Activated CD4-positive, alpha-beta T cell treated with anti-CD3 and anti-CD28 coated beads for 4 hours (primary cell): ENCODE measurements at places on chromosomes 11 and 22.

DNA sequence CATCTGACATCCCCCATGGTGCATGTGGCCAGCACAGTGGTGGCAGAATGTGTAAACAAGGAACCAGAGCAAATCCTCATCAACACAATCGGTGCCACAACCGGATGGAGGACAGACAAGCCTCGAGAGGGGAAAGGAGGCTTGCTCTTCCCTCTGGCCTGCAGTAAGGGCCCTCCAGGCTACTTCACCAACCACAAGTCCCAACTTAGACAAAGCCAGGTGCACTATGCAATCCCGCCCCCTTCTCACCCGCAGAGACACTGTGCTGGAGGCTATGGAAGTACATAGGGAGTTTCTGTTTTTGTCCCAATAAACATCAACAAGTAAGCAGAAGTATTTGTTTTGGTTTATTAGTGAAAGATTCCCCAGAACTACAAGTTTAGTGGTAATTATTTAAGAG, 54.3 kb downstream of the SPATA19 start:
- no peak for DNase-seq

- no peak for DNase-seq
Observed at GRCh38 chr11:11456866-11457265, 103.8 kb upstream of the CSNK2A3 start.

DNA sequence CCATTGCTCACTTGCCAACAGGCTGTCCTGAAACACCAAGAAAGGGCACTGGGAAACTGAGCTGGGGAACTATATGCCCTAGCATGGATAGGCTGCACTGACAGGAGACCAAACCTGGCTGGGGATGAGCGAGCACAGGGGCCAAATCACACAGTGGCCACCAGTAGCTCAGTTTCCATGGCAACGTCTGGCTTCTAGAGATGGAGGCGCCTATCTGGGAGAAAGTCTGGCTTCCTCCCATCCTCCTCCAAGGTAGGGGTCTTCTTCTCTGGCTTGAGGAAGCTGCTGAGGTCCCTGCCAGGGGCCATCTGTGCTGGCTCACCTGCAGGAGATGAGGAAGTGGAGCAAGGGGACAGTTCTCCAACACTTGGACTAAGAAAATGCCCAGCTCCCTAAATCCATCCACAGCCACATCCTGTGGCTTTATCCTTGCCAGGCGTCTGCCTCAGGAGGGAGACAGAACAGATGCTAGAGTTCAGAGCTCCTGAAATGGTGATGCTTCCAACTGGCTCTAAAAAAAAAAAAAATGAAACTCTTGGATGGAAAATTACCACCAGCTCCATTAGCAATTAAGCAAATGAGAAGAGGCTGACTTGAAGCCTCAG, 48.3 kb downstream of the SYT13 start:
- DNase-seq = no peak

DNA sequence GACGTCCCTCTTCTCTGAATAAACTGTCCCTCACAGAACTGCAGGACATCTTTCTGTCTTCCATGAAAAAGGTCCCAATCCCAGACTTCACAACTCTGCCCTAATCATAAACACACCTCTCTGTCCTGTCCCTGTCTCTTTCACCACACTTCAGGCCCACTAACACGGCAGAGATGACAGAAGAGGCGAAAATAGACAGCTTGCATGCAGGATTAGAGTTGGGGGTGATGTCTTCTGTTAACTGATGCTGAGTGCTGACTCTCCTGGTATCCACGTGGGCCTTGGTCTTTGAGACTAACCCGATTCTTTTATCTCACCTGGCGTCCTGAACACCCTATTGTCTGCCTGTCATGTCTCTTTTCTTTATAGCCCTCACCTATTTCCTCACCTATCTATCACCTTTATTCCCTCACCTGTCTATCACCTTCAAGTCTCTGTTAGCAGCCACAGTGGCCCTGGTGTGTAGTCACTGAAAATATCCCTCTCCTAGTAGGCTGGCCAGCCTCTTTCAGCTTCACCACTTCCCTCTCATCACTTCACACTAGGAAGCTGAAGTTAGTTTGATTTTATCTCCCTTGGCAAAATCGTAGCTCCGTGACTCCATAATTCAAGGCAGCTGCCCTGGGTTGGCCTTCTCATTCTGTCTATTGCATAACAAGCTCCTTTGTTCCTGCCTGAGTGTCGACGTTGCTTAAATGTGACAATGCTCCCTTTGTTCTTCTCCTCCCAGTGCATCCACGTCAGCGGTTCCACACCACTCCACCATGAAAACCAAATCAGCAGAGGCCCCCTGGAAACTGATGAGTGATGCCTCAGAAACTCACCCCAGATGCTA, 30.6 kb upstream of the DRD2 start:
- DNase-seq = no peak

- DNase-seq = no peak
Observed at GRCh38 chr11:8248786-8249185, 14.9 kb downstream of the LMO1 start.
